ENCODE measurements at places on chromosomes 4 and X.

GRCh38 chr4:103011378-103012025 is 8.0 kb downstream of the SLC9B1 start:
- no peak for DNase-seq

GRCh38 chrX:150436195-150436594 is 73.1 kb downstream of the MAMLD1 start:
- DNase-seq = no peak

- DNase-seq = no peak
These were observed 31.3 kb downstream of the GPRIN3 start for GRCh38 chr4:89276296-89276695.

DNA sequence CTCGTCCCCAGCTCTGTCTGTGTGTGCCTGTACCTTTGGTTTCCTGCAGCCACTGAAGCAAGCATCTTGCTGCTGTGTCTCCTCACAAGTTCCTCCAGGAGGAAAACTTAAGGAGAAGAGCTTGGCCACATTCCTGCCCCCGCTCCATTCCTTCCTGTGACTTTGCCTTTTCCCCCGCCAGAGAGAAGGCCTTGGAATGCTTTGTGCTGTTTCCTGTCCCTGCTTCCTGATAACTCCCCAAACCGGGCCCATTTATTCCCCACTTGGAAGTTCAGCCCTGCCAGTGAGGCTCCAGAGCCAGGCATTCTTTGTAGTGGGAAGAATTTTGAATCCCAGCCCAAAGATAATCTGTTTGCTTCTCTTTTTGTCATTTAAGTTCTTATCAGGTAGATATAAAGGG is 33.1 kb downstream of the SMIM10L2A start:
- no peak for DNase-seq

- no peak for DNase-seq
These were observed 41.1 kb upstream of the MGST2 start for GRCh38 chr4:139624441-139625092.

- DNase-seq = no peak
These were observed 93.0 kb downstream of the HDAC8 start for GRCh38 chrX:72479324-72480274.

DNA sequence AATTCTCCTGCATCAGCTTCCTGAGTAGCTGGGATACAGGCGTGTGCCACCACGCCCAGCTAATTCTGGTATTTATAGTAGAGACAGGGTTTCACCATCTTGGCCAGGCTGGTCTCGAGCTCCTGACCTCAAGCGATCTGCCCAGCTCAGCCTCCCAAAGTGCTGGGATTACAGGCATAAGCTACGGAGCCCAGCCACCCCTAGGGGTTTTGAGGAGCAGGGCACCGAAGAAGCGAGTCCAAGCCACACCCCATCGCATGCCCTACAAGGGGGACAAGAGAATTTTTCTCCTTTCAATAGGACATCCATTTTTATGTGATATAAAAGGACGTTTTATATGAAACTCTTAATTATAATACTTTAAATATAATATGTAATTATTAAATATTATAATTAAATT is 13.9 kb upstream of the KLF3 start:
- no peak for DNase-seq

DNA sequence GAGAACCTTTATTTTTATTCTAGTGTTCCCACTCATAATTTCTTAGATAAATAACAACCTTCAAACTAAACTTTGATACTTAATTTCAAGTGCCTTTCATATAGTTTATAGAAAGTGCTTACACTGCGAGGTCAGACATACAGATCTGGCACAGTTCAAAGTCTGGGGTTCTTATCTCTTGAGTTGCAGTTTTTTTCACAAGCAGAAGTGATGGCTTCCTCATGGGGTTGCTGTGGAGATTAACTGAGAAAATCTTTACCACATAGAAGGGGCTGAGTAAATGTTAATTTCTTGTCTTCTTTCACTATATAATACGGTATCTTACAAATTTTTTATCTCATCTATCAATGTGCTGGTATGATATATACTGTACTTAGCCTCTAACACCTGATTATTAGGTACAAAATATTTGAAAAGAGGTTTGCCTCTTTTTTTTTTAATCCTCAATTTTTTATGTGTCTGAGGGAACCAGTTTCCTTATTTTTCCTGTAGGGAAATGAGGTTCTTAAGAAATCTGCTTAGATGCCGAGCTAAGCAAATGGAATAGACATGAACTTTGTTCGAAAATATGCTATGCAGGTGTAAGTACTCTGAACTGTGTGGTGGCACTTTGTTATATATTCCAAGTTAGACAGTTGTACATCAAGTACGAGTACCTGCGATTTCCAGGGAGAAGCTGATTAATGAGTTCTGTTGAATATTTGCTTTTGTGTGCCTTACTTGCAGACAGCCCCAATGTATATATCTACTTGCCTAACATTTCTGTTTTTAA is 3.3 kb downstream of the ING2 start:
- DNase-seq = no peak

DNA sequence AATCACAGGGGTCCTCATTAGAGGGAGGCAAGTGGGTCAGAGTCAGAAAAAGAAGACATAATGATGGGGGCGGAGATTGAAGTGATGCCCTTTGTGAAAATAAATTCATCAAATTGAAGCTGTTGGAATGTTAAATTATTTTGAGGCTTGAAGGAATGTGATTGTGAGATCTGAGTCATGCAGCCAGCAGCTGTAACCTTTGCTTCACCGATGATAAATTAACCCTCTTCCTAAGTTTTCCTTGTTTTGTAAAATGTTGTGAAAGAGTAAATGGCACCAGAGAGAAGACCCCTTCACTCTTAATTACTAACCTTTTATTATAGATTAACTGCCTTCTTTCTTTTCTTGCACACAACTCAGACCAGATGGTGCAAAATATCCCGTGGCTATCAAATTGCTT is 47.7 kb upstream of the FAM9A start:
- no peak for DNase-seq

DNA sequence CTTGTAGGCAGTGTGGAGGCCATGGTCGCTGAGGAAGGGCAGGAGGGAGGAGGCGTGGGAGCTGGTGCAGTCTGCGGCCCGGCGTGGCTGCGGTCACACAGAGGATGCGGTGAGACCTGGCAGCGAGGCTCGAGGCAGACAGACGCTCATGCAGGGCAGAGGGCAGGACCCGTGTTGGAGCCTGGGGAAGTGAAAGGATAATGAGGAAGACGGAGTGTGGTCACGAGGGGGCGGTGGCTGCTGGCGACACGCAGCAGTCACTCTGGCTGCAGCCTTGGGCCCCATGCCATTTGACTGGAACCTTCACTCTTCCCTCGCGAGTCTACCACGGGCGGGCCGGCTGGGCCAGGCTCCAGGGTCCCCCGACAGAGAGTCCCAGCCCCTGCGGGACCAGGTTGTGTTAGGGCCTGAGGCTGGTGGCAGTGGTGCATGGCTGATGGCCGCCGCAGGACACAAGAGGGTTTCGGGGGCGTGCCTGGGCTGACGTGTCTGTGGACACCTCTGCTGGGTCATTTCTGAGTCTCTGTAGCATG is 68.8 kb upstream of the HGFAC start:
- DNase-seq = peak; percentile 70

GRCh38 chr4:117907646-117908045 is 126.6 kb upstream of the NDST3 start:
- no peak for DNase-seq

- DNase-seq = no peak
These were observed 75.9 kb upstream of the TMEM164 start for GRCh38 chrX:109926743-109927662.

- peak; percentile 2 for DNase-seq
These were observed 186.5 kb downstream of the MSL3 start for GRCh38 chrX:11944501-11944900.

DNA sequence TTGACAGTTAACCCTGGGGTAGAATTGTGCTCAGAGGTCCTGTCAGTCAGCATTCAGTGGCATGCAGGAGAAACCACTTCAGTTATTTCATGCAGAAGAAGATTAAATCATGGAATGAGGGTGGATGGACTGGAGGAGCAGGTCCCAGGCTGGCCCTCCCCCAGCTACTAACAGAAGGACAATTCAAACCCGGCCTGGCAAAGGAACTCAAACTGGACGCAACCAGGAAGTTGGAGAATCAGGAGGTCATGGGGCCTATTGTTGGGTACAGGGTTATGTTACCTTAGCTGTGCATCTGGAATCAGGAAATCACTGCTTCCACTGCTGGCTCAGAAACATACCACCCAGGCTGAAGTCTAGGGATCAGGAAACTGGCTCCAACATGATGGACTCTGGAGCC is 121.4 kb downstream of the GPAT3 start:
- DNase-seq = no peak

- no peak for DNase-seq
These were observed 44.7 kb upstream of the IGFBP7 start for GRCh38 chr4:57154926-57155325.

DNA sequence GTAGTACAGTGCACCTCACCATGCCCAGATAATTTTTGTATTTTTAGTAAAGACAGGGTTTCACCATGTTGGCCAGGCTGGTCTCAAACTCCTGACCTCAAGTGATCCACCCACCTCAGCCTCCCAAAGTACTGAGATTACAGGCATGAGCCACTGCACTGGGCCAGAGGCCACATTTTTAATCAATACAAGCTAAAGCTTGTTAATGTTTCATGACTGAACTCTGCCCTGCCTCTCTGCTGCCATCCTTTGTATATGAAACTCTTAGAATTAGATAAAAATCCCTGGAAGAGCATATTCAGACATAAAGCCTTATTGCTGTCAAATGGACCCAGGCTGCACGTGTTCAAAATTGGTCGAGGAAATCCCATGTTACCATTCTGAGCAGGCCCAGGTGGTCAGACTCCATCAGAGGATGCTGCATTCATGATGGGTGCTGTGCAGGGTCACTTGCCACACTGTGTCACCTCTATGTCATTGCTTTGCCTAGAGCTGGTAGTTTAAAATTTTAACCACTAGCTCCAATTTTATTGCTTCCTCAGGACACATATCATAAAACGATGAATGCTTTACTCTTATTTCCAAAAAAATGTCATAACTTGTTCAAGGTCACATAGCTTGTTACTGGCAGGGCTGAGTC is 45.2 kb downstream of the LNX1 start:
- no peak for DNase-seq

DNA sequence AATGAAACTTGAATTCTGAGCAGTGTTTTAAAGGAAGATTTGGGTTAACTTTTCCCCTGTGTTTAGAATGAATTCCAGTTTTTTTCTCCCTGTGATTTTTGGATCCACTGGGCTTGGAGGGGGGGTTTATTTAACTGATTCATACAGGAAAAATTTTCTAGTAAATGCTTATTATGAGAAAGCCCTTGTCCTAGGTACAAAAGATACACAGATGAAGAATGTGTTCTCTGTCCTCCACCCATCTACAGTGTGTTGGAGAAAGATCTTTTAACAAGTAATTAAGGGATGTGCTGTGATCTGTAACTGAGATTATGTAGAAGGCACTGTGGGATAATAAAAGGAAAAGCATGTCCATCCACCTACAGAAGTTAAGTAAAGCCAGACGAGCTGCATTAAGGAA is 103.9 kb downstream of the STIM2 start:
- no peak for DNase-seq

GRCh38 chrX:153507484-153508178 is 9.8 kb upstream of the ATP2B3 start:
- DNase-seq = peak; percentile 95

- no peak for DNase-seq
These were observed 19.1 kb downstream of the ARAP2 start for GRCh38 chr4:36224972-36225903.

DNA sequence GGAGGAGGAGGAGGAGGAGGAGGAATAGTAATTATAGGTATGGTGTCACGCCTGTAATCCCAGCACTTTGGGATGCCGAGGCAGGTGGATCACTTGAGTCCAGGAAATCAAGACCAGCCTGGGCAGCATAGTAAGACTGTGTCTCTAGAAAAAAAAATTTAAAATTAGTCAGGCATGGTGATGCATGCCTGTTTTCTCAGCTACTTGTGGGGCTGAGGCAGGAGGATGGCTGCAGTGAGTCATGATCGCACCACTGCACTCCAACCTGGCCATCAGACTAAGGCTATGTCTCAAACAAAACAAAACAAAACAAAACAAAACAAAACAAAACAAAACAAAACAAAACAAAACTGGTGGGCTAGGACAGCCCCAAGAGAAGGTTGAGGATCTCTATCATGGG is 3.0 kb downstream of the STARD8 start:
- no peak for DNase-seq

DNA sequence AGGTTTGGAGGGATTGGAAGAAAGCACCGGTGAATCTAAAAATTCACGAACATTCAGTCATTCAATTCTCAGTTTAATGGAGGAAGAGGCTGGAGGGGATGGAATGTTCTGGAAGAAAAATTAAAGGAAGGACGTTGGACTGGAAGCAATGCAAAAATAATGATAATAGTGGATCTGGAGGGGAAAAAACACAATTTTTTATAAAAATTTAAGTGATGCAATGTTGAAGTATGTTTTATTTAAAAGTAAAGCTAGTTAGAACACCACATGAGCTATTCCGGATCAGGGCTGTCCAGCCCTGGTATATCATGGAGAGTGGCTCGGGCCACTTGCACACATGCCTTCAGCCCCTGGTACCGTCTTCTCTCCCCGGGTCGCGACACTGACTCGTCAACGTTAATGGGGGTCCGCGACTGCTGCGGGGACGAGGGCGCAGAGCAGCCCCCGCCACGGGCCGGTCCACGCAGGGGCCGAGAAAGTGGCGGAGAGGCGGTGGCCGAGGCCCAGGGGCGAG is 204.6 kb downstream of the TENM3 start:
- no peak for DNase-seq

DNA sequence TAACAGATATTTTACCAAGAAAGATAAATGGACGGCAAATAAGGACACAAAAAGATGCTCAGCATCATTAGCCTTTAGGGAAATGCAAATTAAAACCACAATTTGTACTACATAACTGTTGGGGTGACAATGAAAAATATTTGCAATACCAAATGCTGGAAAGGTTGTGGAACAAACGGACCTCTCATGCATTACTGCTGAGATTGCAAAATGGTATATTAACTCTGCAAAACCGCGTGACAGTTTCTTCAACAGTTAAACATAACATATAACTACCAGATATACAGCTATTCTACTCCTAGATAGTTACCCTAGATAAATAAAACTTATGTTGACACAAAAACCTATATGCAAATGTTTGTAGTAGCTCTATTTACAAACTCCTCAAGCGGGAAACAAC is 6.3 kb upstream of the OTC start:
- no peak for DNase-seq

DNA sequence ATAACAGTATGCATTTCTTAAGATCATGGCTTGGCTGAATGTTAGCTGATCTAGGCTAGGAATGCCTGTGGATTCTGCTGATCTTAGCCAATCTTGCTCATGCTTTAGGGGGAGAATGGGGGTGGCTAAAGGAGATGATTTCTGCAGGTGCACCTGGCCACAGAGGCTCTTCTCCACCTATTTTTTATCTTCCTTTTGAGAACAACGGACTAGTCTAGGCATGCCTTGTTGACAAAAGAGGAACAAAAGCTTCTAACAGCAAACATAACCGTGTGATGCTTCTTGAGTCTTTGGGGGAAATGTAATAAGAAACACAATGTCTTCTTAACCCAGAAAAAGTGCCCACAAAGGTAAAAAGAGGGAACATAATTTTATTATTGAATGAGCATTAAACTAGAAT is 743.5 kb downstream of the ARAP2 start:
- no peak for DNase-seq

Data from GM12891 (cell line).